Lung microvascular endothelial cell (primary cell): ENCODE measurements at places on chromosomes 3 and 15.

GRCh38 chr15:96625256-96625655, 294.8 kb downstream of the NR2F2 start:
- DNase-seq = no peak

- DNase-seq = no peak
Observed at GRCh38 chr3:13018043-13018451, 55.2 kb downstream of the IQSEC1 start.

DNA sequence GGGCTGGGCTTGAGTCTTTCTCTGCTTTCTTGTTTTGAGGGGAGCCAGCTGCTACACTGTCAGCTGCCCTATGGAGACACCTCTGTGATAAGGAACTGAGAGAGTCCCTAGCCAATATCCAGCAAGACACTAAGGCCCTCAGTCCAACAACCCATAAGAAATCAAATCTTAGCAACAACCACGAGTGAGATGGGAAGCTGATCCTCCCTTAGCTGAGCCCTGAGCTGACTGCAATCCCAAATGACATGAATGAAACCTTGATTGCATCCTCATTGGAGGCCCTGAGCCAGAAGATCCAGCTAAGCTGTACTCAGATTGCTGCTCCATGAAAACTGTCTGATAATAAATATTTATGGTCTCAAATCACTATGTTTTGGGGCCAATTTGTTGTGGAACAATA, 302.1 kb upstream of the MME start:
- DNase-seq = no peak

GRCh38 chr3:128340198-128340903, 126.3 kb downstream of the DNAJB8 start:
- DNase-seq = no peak

GRCh38 chr3:5297895-5298294, 110.4 kb downstream of the EDEM1 start:
- DNase-seq = no peak

DNA sequence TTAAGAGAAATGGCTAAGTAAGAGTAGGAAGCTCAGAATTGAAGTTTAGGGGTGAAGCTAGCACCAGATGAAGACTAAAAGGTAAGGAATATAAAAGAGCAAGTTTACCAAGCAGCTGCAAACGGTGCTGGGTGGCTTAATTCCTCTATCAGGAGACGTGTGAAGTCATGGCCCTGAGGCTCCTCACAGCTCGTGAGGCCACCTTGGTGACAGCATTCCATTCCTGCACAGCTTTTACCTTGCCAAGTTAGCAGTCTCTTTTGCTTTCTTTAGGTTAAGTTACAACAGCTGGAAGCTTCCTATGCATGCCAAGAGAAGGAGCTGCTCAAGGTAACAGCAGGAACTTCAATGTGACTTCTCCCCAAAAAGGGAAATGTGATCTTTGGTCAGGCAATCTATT, 6.4 kb downstream of the TMCO5A start:
- DNase-seq = no peak

DNA sequence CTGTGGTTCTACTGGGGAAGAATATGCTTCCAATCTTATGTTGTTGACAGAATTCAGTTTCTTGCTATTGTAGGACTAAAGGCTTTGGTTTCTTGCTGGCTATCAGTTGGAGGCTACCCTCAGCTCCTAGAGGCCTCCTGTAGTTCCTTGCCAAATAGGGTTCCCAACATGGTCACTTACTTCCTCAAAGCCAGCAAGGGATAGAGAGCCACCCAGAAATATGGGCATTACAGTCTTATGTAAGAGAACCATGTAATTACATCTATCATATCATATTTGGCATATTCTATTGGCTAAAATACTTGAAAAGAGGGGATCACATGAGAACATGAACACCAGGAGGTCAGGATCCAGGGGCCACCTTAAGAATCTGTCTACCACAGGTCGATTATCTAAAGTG, 6.2 kb upstream of the COX17 start:
- no peak for DNase-seq

DNA sequence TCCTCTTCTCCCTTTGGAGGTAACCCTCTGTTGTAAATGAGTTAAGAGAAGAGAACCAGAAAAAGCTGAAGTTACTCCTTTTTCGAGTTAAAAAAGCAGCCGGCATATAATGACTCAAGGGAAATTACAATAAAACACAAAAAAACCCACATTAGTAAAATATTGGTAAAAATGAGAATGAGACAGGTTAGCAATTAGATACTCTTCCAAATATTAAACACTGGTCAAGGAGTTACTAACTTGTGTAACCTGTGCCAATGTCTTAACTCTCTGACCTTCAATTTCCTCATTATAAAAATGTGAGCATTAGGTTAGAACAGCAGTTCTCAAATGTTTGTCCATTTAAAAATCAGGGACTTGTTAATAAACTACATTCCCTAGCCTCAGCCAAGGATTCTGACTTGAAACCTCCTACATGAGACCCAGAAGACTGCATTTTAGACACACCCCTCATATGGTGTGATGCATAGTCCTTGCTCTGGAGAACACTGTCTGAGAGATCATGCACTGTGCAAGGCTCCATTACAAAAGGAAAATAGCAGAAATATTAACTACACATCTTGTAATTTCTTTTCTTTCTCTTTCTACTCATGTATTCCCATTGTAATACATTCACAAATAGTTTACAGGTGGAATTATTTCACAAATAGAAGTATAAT, 42.7 kb upstream of the TOP2B start:
- DNase-seq = no peak

- DNase-seq = no peak
Observed at GRCh38 chr3:53821631-53822121, 24.5 kb downstream of the CHDH start.

DNA sequence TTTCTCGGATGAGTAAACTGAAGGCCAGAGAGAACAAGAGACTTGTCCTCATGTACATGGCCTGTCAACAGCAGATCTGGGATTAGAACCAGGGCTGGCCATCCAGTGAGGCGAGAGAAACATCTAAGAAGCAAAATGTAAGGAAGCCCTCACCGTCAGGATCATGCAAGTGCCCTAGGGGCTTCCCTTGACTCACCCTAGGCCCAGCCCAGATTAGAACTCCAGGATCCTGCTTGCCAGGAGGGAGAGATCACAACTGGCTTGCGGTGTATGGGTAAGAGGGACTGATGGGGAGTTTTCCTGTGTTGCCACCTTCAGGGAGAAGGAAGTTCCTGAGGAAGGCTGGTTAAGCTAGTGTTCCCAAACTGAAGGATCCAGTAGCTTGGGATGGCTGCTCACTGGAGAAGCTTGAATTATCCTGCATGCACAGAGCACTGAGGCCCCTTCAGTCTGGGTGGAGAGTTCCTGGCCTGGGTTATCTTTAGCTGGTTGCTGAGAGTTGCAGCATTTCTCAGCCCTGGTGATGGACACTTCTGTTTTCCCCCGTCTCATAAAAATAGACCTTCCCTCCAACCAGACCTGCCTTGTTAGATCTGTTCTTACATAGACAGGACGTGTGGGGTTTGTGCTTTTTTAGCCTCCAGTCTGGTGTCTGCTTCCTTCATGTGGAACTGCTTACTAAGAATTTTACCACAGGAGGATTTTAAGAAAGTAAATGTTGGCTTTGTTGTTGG, 28.2 kb upstream of the XIRP1 start:
- no peak for DNase-seq

DNA sequence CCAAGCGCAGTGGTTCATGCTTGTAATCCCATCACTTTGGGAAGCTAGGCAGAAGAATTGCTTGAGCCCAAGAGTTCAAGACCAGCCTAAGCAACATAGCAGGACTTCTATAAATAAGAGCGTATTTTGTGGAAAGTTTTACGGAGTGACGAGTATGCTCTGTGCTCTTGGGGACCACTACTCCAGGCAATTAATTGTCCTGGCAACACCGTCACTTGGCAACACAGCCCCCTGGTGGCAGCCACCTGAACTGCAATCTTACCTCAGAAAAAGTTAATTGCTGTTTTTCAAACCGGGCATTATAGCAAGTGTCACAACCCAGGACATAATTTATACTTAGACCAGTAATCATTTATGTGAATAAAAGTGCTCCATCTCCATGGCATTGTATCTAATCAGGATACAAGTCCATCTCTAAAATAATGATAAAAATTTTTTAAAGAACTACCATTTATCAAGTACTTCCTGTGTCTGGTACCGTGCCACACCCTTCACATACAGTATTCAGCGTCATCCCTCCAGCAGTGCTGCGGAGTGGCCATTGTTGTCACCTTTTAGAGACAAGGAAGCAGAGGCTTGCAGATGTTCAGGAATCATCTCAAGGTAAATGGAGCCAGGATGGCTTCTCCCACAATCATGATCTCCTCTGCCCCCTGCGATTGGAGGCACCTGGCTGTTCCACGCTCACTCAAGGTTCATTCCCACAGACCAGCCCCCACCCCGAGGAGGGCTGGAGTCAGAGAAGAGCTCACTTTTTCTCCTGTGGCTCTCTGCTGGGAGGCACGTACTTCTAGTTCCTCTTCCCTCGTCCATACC, 34.5 kb downstream of the PLA2G4D start:
- DNase-seq = peak; percentile 53

DNA sequence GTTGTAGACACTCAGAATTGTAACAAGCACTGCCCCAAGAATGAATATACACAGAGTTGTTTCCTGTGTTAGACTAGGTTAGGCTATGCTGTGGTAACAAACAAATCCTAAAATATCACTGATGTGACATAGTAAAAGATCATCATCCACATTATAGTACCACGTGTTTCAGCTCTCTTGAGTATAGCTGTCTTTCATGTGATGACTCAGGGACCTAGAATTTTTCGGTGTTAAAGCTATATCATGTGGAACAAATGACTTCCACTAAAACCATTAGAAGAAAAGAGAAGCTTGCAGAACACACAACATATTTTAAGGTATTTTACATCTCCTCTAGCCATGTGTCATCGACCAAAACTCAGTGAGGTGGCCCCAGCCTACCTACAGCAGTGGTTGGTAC, 307.9 kb upstream of the RBMS3 start:
- no peak for DNase-seq

GRCh38 chr3:187183210-187183862, 13.9 kb upstream of the RTP1 start:
- DNase-seq = no peak

DNA sequence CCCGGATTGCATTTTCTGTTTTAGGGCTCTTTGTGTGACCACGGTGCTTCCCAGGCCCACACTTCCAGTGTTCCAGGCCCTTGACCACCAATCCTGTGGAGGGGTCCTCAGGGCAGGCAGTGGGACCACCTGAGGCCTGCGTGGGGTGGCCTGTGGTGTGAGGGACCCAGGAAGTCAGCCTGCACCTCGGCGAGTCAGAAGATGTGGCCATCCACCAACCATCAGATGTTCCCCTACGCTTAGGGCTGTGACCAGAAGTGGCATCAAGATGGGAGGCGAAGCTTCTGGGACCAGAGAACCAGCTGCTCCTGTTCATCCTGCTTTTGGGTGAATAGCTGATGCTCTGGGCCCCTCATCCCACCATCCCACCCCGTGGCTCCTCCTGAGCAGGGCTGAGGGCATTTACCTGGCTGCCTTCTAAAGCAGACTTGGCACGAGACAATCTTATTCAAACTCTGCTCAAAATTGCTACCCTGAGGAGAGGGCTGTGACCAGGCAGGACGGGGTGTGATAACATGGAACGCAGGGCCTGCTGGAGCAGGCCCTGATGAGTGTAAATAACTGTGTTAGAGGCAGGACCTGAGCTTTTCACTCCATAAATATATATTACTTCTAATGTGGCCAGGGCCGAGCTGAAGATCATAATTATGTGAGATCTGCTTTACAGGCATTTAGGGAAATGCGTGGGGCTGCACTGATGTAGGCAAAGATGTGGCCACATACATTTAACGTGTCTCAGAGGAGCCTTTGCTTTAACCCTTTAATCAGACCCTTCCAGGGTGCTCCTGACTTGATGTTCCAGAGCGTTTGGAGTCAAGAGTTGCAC, 28.8 kb downstream of the SMAD3 start:
- no peak for DNase-seq

DNA sequence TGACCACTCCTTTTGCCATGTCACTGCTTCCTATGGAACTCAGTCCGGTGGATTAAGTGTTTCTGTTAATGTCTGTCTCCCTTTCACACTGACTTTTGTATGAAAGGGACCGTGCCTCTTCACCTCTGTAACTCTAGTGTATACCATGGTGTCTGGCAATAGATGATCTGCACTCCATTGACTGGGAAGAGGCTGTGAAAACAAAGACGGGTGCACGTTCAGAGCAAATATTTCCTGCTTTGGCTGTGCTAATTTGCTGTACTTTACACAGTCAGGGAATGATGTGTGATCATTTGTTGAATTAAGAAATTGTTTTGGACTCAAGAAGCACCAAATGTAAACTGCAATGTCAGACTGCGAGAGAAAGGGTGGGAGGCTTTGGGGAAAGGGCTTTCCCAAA, 315.2 kb downstream of the RORA start:
- peak; percentile 88 for DNase-seq

GRCh38 chr3:172129850-172130716, 90.7 kb downstream of the FNDC3B start:
- peak; percentile 99 for DNase-seq

- no peak for DNase-seq
Observed at GRCh38 chr3:24686808-24687207, 192.2 kb upstream of the THRB start.

DNA sequence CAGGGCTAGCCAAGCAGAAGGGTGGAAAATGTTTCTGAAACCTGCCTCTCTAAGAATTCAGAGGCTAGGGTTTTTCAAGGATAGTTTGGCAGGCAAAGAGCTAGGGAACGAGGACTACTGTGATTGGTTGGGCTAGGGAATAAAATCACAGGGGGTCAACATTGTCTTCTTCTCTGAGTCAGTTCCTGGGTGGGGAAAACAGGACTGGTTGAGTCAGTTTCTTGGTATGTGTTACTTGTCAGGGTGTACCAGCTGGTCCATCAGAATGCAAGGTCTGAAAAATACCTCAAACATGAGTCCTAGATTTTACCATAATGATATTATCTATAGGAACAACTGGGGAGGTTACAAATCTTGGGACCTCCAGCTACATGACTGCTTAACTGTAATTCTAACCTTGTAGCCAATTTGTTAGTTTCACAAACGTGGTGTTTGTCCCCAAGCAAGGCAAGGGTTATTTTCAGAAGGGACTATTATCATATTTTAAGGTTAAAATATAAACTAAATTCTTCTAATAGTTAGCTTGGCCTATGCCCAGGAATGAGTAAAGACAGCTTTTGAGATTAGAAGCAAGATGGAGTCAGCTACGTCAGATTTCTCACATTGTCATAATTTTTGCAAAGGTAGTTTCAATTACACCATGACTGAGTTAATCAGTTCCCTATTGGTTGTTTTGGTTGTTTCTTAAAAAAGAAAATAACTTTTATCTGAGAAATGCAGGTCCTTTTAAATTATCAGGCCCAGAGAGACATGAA, 231.5 kb downstream of the ALCAM start:
- DNase-seq = peak; percentile 76
